SHP77 treated with DMSO at 0.1 percent for 48 hours (cell line): ENCODE measurements at places on chromosomes 4 and X.

GRCh38 chr4:165111906-165112367 lies 723 bp downstream of the TMEM192 start:
- peak; percentile 28 for DNase-seq

- DNase-seq = no peak
These were observed 41.2 kb downstream of the PIR start for GRCh38 chrX:15451913-15452312.

DNA sequence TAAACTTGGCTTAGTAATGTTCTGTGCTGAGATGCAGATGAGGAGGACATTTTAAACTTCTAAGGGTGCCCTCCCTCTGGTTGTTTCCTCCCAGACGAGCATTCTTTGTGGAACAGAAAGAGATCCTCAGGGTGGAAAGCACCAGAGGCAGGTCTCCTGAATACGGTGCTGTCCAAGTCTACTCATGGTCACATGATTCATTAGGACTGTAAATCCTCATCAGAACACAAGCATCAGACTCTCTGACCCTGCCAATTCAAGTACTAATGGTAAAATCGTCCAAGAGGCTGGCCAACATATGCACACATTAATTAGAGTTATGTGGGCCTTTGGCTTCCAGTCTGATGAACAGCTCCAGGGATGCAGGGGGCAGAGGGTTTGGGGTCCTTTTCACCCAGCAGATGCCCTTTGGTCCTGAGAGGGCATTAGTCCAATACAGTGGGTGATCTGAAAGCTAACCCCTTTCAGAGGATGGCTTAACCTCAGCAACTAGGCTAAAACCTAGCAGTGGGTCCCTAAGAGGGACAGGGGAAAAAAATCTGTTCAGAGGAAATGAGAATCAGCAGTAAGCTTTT lies 18.2 kb downstream of the HAND2 start:
- DNase-seq = no peak

DNA sequence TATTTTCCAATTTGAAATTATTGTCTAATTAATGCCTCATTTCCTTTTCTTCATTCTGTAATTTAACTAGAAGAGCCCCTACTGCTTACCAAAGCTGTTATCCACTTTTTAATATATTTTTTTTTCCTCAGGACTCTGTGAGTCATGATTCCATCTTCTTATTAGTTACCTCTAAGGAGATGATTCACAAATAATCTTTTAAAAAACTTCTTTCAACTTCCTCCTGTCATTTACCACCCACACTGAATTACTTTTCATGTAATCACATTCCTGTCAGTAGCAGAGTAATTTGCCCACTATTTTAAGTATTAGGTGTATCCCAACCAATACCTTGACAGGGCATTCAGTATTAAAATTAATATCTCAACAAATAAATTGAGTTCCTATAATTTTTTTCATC lies 470.9 kb upstream of the ADGRL3 start:
- DNase-seq = no peak

- no peak for DNase-seq
These were observed 292.0 kb downstream of the CCSER1 start for GRCh38 chr4:90419124-90419711.

DNA sequence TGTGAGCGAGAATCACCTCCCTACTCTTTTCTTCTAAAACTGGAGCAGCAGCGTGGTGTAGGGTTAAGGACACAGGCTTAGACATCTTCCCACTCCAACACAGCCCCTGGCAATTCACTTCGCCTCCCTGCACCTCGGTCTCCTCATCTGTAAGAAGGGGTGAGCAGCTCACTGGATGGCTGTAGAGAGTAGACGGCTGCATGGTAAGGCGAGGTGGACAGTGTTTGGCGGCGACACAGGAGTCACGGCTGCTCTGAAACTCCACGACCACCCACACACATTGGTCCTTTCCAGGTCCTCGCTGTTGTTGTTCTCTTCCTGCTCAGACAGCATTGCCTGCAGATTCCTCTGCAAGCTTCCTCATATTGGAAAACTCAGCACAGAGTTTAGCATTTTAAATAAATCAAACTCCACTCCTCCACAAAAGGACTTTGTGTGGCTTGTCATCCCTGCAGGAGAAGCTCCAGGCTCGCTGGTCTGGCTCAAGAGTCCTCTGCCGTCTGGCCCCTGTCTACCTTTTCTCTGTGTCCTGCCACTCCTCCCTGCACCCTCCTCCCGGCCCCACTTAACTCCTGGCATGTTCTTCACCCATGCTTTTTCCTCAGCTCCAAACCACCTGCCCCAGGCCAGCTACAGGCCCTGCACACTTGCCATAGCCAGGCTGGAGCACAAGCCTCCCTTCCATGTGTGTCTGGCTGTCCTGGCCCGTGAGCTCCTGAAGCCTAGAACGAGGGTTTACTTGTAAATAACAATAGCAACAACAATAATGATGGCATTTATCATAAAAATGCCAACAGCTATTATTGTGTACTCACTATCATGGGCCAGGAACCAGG lies 41.3 kb upstream of the CRMP1 start:
- no peak for DNase-seq

GRCh38 chr4:74223801-74224200 lies 65.9 kb downstream of the MTHFD2L start:
- no peak for DNase-seq

DNA sequence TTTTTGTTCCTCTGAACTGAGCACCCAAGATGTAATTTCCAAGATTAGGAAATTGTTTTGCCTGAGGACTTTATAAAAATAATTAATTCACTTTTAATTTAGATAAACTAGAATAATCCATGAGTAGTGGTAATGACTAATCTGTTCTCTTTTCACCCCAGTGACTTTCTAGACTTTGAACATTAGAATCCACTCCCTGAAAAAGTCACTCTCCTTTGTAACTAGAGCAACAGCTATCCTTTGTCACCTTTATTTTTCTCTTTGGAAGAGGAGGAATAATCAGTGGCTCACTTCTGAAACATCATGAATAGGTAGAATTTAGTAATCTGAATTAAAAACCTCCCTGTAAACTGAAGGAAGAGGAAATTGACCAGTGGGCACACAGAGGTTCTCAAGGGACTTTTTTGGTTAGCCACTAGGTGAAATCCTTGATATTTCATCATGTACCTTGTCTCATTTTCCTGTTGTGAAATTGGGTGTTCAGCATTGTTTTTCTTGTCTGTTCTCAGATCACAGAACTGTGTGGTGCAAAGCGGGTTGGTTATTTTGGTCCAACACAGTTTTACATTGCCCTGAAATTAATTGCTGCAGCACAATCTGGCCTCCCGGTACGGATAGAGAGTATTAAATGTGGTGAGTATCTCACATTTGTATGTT lies 59.4 kb downstream of the REPS2 start:
- no peak for DNase-seq
